ENCODE measurements at places on chromosomes 5 and 9.

DNA sequence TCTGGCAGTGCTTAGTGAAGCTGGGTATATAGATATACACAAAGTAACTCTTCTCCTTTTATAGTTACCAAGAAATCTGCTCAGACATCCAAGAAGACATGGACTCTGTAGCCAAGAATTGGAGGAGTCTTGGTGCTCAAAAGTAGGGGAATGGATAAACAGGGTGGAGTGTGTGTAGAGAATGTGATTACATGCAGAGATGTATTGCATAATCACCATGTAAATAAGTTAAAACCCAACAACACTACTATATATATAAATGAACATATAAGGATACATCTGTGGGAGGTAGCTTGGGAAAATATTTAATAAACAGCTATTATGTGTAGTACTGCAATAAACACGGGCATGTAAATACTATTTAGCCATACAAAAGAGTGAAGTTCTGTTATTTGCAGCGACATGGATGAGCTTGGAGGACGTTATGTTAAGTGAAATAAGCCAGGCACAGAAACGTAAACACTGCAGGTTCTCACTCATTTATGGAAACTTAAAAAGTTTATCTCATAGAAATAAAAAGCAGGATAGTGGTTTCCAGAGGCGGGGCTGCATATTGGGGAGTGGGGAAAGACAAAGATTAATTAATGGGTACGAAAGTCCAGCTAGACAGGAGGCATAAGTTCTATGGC, 207.5 kb downstream of the TENT4A start:
- no peak for DNase-seq

- no peak for DNase-seq
Measured at GRCh38 chr9:8895861-8896224, 1096.3 kb upstream of the DMAC1 start.

GRCh38 chr5:178155065-178155464, 1.4 kb upstream of the NHP2 start:
- DNase-seq: no peak

- DNase-seq: no peak
Measured at GRCh38 chr9:69582544-69583297, 89.5 kb downstream of the APBA1 start.

GRCh38 chr9:19000133-19000532, 32.9 kb downstream of the SAXO1 start:
- DNase-seq: no peak

- no peak for DNase-seq
Measured at GRCh38 chr5:141902015-141902814, 21.5 kb upstream of the DELE1 start.

DNA sequence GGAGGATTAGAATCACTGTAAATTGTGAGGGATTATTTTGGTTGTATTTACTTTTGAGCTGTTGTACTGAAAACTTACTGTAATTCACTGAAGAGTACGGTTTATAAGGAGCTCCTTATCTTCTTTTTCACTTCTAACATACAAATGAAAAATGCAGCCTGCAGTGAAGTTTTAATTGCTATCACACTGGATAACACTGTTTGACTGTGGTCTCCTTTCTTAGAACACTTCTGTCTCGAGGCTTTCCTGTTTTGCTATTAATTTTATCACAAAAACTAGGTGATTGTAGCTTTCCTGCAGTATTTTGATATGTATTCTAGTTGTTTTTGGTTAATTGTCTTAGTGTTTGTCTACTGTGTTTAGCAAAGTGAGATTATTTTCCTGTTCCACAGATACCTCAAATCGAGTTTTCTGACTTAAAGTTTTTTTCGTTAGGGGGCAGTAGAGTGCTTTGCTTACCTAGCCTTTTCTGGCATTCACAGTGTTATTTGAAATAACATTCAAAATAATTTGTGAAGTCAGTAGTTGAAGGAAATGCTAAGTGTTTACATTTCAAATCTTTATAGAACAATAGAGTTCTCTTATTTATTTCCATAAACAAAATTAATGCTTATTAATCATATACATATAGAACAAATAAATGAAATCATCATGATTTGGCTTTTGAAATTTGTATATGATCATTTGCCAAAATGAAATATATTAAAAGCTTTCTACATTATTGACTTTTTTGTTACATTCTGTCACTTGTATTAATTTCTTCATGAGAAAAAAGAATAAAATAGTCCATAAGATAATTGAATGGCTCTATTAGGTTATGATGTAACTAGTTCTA, 52.9 kb downstream of the COMMD10 start:
- DNase-seq: no peak

DNA sequence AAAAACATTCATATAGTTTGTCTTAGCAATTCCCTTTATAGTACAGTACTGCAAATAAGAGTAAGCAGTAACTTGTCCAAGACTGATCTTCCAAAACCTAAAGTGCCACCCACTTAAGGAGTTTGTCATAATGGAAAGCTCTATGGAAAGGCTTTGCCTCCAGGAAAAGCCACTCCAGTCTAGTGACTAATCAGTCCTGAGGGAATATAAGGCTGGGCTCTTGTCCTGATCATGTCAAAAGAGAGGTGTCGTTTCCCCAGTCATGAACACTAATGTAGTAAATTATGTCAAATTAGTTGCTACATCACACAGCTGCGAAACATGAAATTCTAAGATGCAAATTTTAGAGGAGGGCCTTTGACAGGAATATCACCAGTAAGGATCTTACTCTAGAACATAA, 271.6 kb downstream of the GABRB2 start:
- DNase-seq: no peak

DNA sequence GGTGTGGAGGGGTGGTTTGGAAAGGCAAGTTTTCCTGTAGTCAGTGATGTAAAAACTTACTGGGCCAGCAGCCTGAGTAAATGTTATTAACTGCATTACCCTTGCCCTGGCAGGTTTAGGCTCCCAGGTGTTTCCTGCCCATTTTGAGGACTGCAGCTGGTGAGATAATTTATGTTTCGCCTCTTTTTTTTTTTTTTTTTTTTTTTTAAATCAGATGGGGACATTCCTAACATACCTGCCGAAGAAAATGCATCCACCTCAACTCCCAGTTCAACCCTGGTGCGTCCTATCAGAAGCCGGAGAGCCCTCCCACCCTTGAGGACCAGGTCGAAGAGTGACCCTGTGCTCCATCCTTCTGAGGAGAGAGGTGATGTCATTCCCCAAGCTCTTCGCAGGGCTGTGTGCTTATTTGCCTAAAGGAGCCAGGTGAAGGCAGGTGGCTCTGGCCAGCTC, 60.6 kb downstream of the ENTREP1 start:
- no peak for DNase-seq

DNA sequence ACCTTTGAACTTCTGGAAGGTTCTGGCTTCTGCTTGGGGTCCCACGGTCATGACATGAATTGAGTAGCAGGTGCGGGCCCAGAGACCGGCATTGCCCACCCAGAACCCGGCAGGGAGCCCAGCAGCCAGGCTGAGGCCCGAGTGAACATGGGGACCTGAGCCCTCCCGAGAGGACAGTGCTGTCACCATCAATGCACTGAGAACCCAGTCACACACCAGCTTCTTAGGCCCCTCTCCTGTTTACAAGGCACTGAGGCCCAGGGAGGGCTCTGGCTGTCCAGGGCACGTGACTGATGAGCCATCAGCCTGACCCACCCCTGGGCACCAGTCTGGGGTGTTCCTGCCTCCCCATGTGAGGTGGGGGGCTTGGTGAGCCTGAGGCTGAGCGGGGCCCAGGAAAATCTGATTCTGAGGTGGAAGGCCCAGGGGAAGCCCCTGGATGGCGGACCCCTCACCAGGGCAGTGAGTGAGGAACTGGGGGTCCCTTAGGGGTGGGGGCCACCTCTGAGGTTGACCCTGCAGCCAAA, 60.3 kb upstream of the RNU6ATAC start:
- no peak for DNase-seq

Measured in activated T-cell treated with anti-CD3 and anti-CD28 coated beads for 4 hours (primary cell).